ENCODE measurements at places on chromosomes 12 and 14.

DNA sequence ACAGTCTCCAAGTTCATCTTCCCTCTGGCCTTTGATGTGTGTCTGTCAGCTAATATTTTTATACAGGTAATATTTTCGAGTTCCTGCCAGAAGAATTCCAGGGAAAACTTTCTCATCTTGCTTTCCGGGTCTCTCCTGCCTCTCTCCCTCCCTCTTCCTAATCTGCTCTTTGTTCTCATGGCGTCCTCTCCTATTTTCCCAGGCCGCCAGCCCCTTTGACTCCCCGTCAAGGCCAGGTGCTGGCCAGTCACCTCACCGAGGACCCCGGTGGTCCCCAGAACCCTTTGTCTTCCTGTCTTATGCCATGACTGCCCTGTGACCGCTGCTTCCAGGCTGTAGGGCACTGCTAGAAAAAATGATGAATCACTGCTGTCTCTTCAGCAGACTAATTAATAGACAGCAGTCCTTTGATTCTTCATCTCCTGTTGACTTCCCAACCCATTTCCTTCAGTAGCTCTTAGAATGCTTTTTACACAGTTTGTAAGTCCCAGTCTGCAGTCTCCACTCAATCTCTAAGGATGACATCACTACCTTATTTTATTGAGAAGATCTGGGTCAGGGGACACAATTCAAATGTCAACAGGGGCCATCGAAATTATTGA lies 40.7 kb downstream of the PPFIBP1 start:
- no peak for DNase-seq

DNA sequence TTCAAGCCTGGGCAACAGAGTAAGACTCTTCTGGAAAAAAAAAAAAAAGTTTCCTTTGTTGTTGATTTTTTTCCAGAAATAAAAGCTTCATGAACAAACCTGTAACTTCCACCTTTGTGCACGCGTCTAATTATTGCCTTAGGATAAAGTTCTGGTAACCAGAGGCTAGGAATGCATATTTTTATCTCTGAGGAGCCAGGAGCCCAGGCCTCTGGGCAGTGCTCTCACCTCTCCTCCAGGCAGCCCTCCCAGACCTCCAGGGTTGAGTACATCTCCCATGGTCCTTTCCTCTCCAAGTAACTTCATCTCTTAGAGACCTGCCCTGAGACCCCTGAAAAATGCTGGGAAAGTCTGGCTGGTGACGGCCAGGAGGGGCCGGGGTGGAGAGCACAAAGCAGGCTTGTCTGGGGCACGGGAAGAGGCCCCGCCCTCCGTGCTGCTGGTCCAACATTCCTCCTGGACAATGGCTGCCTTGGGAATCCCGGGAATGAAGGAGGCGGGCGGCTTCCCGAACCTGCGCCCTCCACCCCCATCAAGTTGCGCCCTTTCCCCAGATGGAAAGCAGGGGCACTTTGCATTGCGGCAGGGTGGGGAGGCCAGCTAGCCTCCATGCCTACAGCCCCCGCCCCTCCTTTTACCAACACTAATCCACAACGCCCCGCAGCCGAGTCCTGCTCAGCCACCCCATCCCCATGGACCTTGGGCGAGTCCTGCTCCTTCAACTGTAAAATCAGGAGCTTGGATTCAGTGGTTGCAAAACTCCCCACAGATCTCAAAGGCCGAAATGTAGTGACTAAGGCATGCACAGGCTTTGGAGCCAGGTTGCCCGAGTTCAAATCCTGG lies 7.3 kb upstream of the FIGNL2 start:
- peak; percentile 31 for DNase-seq

- no peak for DNase-seq
Measured at GRCh38 chr12:108839890-108840230, 17.5 kb downstream of the SSH1 start.

GRCh38 chr12:113136128-113136989 lies 798 bp upstream of the RASAL1 start:
- no peak for DNase-seq

- DNase-seq = peak; percentile 37
Measured at GRCh38 chr12:96719660-96720362, 187.2 kb upstream of the NEDD1 start.

GRCh38 chr12:54593135-54593534 lies 4.7 kb upstream of the PPP1R1A start:
- no peak for DNase-seq

GRCh38 chr14:62592877-62593276 lies 452.4 kb downstream of the KCNH5 start:
- no peak for DNase-seq

- no peak for DNase-seq
Measured at GRCh38 chr12:4934407-4935035, 24.8 kb downstream of the KCNA1 start.

DNA sequence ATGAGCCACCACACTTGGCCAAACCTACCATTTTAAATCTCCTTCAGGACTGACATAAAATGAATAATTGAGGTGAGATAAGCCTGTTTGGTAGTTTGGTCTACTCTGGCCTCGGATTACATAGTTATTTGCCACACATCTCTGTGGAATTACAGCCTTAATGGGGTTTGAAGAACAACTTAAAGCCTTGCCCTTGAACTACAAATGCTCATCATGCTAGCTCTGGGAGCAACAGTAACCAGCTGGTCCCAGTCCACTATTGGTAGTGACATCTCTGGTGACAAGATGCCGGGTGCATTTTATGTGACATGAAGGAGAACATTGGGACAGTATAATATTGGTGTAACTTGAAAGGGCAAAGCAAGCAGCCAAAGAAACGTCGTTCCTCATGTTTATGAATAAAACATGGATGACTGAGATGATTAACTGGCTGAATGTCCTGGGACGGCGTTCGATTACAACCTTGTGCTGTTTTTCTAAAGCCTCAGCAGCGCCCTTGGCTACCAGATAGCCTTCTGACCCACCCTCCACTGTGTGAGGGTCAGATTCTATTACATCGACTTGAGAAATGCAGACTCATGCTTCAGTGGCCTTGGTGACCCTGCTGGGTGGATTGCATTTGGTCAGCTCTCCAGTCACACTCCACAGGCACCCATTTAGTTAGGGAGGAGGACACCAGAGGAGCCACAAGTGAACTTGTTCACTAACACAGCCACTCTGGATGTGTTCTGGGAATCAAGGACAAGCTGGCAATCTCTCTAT lies 41.5 kb downstream of the BEST3 start:
- DNase-seq = no peak

GRCh38 chr12:24177889-24178288 lies 228.4 kb upstream of the SOX5 start:
- DNase-seq = no peak

Data from LoVo (cell line).